ENCODE measurements at places on chromosomes 1 and 21.
A peak's percentile ranks its signal among the peaks of the same experiment; 100 is the strongest.

DNA sequence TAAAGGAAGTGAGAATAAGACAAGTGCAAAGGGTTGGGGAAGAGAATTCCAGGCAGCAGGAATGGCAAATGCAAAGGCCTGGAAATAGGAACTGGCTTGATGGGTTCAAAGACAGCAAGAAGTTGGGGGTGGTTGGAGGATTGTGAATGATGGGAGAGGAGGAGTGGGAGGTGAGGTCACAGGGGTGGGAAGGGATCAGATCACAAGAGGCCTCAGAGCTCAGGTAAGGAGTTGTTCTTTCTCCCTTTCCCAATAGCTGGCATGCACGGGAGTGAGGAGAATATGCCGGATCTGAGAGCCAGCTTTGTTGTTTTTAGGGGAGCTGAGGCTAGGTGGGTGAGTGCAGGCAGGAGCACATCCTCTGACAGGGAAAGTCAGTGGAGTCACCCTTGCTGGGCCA is 94.0 kb upstream of the RAB3GAP2 start:
- DNase-seq, result no peak

- DNase-seq, result no peak
These were observed 21.1 kb upstream of the B3GALNT2 start for GRCh38 chr1:235525314-235525713.

GRCh38 chr21:41453761-41454160 is 27.7 kb downstream of the MX1 start:
- DNase-seq, result no peak

DNA sequence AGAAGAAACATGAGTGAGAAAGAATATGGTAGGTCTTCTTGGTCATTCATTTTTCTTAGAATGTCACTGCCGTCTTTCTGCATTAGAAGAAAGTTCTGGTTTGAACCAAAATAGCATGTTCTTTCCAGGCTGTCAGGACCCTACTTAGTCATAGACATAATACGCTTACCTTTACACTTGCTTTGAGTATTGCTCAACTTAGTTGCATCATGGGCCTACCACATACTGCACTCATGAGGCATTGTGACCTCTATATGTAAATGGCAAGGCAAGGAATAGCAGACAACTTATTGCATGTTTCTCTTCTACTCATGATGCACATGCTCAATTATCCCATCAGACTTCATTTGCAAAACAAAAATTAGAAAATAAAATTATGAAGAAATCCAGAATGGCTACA is 415.0 kb downstream of the HLX start:
- no peak for DNase-seq

DNA sequence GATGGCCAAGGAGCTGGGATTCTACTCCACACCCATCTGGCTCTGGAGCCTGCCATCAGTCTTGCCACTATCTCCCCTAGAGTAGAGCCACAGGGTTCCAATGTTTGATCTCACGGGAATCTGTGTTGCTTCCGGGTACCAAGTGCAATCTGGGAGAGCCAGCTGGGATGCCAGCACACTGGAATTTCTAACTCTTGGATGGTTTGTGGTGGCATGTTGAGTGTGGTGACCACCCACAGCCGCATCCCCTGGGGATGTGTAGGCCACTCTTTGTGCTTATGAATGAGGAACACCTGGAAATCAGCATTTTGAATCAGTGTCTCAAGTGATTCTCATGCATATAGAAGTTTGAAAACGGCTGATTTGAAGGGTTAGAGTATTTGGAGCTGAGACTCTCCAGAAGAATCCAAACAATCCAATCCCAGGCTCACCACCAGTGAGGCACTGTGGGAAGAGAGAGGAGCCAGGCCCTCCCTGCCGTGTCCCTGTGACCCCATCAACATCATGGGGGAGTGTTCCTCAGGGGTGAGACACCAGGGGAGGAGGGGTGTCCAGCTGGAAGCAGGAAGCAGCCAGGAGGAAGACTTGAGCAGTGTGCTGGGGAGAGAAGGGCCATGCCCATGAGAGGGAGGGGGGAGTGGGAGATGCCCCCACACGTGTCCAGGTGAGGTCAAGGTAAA is 13.4 kb downstream of the FBLIM1 start:
- no peak for DNase-seq

GRCh38 chr1:30968220-30968971 is 59.8 kb upstream of the SDC3 start:
- DNase-seq, result no peak

DNA sequence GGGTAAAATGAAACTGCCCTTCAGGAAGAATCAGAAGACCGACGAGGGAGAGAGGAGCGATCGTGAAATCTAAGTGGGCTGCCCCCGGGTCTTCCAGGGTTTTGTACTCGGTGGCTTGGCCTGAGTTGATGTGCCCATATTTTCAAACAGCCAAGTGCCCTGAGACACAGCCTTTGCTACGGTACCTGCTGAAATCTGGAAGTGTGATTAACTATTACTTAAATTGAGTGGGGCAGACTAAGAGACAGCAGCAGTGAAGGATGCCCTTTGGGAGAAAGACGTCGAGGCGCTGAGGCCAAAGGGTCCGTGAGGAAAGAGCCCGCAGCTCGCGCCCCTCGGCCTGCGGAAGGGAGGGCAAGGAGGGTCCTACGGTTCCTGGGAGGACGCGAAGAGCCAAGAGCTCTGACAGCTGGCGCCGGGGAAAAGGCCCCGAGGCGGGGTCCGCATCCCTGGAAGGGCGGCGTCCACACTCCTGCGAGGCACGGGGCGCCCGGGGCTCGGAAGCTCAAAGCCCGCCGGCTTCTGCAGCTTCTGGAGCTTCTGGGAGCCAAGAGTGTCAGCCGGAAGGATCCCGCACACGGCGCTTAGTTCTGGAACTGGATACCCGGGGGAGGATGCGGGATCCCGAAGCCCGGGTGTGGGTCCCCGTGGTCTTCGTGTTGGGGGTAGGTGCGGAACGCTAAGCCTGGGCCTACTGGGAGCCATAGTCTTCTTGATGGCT is 15.4 kb upstream of the RNU1-4 start:
- DNase-seq, result no peak

GRCh38 chr1:225486856-225487255 is 59.0 kb upstream of the LBR start:
- DNase-seq, result no peak

GRCh38 chr1:21350202-21350885 is 60.1 kb upstream of the ECE1 start:
- no peak for DNase-seq

GRCh38 chr1:38587766-38588165 is 271.8 kb downstream of the RRAGC start:
- no peak for DNase-seq

- no peak for DNase-seq
These were observed 23.4 kb upstream of the EVA1B start for GRCh38 chr1:36346741-36347370.

GRCh38 chr1:86542631-86543030 is 4.2 kb upstream of the CLCA4 start:
- no peak for DNase-seq

DNA sequence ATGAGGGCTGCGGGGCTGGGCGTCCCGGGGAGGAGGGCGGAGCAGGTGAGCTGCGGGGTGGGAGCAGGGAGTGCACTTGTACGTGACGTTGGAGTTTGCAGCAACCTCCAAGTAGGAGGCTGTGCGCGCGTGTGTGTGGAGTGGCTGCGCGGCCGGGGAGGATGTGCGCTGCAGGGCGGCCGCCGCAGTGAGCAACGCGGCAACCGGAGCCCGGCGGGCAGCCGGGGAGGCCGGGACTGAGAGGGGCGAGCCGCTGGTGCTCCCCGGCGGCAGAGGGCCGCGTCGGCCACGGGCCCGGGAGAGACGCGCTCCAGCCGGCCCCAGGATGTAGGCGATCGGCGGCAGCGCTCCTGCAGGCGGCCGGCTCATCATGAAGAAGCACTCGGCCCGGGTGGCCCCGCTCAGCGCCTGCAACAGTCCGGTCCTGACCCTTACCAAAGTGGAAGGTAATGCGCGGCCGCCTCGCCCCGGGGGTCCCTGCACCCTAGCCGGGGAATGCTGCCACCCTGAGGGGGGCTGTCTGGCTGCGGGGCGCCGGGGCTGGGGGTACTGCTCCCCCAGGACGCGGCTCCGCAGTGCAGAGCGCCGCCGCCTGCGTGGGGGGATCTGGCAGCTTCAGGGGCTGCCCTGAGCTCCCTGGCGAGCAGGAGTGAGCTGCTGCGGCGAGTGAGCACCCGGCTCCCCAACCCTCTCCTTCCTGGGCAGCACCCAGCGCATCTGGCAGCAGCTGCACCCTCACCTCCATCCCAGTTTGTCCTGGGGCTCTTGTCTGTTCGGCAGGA is 158.9 kb upstream of the COA6 start:
- DNase-seq, result peak; percentile 57

- no peak for DNase-seq
These were observed 260.2 kb downstream of the HHAT start for GRCh38 chr1:210588946-210589345.

Measured in stimulated activated CD4-positive, alpha-beta T cell treated with anti-CD3 and anti-CD28 coated beads, Interleukin-15, amount 100 ng/mL, for 24 hours (primary cell).